ENCODE measurements at places on chromosomes 2 and 18.

- no peak for DNase-seq
Measured at GRCh38 chr18:62186499-62186773, 420 bp downstream of the PIGN start.

DNA sequence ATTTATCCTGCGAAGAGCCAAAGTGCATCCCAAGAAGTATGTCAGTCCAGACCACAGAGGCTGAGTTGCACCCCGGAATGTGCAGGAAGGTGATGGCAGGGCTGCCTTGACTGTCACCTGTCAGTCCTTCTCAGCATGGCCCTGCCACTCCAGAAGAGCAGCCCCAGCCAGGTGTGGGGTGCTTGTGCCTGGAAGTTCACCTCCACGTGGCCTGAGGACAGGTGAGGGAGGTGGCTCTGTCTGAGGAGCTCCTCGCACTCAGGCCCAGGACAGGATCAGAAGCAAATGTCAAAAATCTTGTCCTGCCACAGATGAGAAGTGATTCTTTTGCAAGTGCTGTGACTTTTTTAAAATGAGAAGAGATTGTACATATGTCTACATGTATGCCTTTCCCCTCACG is 31.4 kb upstream of the B3GNT7 start:
- DNase-seq = no peak

GRCh38 chr18:13500869-13501542 is 225.4 kb downstream of the FAM210A start:
- DNase-seq = no peak

GRCh38 chr2:217599906-217600305 is 402.9 kb downstream of the TNS1 start:
- no peak for DNase-seq

- peak; percentile 94 for DNase-seq
Measured at GRCh38 chr18:23515911-23516546, 12.7 kb downstream of the RMC1 start.

GRCh38 chr2:105610576-105611332 is 134.0 kb upstream of the NCK2 start:
- no peak for DNase-seq

DNA sequence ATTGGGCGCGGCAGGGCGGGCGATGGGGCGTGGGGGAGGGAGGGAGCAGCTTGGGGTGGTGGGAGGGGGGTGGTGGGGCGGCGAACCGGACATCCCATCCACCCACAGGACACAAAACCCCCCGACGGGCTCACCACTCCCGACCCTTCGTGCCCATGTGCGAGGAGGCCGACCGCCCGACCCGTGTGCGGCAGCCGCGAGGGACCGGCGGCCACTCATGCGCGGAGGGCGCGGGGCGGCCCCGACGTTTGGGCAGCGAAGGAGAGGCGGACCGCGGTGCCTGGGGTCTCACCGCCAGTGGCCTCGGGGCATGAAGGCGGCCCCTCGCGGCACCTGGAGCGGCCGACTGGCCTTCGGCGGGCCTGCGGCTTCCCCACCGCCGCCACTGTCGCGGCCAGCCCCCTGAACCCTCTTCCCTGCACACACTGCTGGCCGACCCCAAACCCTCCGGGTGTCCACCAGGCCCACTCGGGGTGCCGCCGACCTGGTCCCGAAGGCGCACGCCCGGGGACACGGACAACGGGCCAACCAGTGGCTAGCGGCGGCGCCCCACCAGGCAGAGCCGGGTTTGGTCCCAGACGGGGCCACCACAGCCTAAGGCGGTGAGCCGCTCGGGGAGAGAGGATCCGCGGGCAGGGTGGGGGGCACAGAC is 94.6 kb upstream of the ANKRD30BL start:
- no peak for DNase-seq

DNA sequence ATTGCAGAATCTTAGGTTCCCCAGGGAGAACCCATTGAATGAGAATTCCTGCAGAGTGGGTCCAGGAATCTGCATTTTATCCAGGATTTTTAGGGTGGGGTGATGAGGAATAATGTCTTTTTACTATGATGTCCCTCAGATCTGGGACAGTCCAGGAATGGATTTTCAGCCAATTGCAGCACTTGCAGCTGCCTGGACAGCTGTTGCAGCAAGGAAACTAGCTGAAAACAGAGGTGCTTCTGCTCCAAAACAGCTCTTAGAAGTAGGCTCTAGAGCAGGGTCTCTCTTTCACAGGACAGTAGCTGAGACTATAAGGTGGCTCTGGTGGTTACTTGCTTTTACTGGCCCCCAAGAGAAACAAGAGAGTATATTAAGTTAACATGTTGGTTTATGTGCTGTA is 9.1 kb downstream of the GLI2 start:
- DNase-seq = no peak

- no peak for DNase-seq
Measured at GRCh38 chr2:213627054-213627710, 342.9 kb downstream of the SPAG16 start.

DNA sequence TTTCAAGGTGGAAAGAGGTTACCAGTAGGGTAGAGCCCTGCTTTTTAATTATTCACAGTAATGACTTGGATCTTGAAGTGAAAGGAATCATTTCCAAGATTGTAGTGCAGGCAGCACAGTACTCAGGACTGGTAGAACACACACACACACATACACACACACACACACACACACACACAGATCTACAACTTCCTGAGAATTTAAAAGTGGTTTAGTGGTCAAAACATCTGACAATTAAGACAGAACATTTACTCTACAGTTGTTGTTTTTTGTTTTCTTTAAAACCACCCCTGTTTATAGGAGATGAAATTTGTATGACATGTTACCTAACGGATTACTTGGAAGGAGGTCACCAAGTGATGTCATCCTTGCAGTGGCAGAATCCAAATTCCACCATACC is 146.7 kb upstream of the VRK2 start:
- no peak for DNase-seq

DNA sequence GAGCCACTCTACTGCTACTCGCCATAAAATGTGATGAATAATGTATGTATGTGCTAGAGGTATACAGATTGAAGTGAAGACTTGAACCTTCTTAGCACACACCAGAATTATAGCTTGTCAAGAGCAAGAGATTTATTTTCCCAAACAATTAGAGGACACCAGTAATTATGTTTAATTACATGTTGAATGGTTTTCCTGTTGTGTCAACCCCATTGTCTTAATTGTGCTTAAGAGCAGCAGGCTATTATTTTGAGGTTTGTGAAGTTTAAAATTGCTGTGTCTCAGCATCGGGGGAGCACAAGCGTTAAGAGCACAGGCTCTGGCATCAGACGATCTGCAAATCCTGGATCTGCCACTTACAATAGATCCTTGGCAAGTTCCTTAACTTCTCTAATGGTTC is 29.0 kb downstream of the KIF5C start:
- no peak for DNase-seq

DNA sequence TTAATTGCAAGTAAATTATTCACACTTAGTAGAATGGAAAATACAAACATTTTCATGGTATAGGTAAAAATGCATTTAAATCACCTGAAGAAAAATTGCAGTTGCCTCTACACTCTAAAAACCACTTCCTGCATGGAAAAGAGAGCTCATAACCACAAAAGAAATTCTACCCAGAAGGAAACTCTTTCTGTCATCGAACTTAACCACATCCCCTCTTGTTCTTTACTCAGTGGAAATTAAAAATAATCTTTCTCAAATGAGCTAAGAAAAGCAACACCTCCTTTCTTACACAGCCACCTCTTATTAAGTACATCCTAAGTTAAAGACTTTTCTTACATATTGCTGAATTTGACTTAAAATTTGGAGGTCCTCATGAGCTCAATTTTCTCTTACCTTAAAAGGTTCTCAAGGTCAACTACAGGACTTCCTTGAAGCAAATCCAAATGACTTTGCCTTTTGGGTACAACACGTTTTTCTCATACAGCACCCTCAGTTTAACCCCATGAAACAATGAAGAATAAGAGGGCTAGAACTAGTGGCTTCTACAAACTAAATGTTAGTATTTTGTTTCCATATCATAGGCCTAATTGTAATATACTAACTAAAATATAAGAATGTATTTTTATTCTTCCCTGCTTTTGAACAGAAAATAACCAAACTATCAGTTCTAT is 109.1 kb upstream of the CRIM1 start:
- DNase-seq = no peak

DNA sequence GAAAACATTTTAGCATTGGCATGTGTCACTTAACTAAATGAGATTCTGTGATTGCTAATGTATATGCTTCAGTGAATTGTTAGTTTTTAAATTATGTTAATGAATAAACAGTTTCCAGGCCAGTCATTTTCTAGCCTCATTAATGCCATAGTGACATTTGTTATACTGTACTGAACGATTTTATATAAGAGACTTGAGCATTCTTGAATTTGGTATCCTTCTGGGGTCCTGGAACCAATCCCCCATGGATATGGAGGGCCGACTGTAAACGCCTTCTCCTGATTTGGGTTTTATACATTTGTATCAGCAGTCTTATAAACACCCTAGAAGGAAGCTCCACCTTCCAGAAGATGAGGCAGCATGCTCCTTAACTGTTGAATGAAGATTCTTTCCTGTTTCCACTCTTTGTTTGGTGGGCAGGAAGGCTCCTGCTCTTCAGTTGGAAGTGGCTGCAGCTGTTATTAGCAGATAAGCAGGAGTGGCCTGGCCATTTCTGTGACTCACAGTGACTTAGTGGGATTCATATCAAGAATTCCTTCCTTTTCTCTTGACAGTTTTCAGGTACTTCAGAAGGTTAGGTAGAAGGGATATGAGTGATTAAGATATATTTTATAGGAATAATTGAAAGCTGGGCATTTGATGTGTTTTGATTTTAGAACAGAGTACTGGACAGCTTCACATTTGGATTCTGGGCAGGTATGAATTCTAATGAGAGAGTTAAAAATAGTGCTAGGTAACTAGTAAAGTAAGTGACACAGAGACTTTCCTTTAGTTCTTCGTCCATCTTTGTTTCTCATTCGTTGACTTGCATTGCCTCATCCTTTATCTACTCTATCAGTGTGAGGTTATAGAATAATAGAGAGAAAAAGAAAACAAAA is 124.9 kb downstream of the PLCL1 start:
- DNase-seq = no peak

DNA sequence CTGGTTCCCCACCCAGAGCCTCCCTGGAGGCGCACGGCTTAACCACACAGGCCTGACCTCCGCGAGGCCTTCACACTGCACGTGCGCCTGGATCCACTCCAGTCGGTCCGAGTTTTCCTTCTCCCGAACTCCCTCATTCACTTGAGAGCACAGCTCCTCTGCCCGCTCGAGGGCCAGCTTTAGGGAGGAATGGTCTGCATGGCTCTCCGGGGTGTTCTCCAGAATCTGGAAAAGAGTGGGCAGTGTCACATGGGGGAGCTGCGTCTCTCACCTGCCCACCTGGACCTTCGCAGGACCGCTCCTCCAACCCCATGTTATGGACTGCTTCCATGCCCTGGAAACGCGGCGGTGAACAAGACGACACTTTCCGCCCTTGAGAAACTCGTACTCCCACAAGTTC is 35.9 kb downstream of the FAM228A start:
- no peak for DNase-seq

DNA sequence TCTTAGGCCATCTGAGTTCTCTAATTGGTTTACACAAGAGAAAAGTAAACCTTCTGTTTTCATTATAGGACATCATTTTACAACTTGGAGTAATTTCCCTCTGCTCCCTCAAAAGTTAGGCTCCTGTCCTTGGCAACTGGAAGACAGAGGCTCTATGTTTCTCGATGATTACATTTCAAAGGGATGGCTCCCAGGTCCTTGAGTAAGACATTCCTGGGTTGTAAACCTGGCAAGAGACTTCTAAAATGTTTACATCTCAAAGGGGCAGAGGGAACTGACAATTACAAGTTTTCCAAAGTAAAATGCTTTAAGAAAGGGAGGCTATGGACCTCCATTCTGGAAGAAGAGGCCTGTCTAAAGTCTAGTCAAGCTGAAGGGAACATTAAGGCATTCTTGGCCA is 268.3 kb upstream of the REG3G start:
- DNase-seq = no peak

DNA sequence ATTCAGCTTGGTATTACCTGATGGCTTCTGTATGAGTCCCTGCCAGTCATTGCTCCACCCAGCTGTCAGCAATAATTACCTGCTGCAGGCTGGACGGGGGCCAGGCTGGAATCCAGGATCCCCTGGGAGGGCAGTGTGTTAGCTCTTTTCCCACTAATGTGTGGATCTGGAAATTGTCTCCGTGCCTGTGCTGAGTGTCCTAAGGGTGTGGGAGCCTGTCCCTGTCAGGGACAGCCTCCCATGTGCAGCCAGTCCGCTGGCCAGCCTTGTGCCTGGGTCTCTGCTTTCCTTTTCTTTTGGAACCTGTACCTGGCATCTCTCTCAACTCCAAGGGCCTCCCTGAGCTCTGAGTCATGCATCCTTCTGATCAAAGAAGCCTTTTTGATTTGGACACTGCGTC is 107.2 kb upstream of the SPRED2 start:
- no peak for DNase-seq

GRCh38 chr2:147501968-147502367 is 342.9 kb upstream of the ACVR2A start:
- no peak for DNase-seq

DNA sequence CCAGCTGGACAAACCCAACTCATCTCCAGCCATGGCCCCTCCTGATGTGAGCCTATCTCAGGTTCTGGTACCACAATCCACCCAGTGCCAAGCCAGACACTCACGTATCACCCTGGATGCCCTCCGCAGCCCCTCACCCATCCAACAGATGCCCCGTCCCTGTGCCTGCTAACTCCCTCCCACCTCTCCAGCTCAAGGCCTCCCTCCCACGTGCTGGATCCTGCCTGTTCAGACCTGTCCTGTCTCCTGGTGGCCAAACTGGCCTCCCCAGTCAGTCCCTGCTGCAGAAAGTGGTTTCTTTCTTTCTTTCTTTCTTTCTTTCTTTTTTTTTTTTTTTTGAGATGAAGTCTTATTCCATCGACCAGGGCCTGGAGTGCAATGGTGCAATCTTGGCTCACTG is 86.2 kb downstream of the RRM2 start:
- no peak for DNase-seq

DNA sequence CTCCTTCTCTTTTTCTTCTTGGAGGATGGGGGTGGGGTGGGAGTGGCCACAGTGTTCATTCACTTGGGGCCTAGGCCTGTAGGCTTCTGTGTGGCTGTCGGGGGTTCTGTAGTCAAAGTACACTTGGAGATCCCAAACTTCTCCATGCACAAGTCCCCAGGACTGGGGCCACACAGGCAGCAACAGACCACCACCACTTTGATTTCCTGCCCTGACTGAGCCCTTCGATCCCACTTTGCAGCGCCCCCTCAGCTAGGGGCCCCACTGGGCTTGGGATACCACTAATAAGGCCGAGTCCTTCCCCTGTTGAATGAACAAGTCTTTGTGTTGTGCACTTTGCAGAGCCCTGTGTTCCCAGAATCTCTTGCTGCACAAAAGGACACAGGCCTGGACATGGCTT is 5.5 kb upstream of the TEX51 start:
- DNase-seq = peak; percentile 54

DNA sequence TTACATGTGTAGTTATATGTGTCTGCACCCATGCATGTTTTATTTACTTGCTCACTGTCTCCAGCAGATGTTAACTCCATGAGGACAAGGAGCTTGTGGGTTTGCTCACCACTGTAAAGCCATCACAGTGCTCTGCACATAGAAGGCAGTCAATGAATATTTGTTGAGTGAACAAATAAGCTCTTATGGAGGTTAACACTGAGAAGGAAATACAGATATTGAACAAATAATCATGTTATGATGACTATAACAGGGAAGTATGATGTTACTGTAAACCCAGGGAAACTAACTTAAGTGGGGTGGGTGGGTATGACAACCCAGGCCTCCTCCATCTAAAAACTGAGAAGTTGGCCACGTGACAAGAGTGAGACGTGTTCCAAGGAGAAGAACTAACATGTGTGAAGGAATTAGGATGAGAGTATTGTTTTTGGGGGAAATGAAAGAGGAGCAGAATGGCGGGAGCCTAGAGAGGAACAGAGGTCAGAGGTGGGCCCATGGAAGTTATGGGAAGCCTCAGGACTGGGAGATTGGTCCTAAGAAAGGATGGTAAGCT is 6.0 kb upstream of the FAM117B start:
- DNase-seq = no peak
